Activated CD4-positive, alpha-beta T cell treated with anti-CD3 and anti-CD28 coated beads for 24 hours (primary cell): ENCODE measurements at places on chromosomes 4 and X.

- DNase-seq, result no peak
Measured at GRCh38 chr4:79272761-79273160, 53.1 kb downstream of the NAA11 start.

GRCh38 chr4:52157641-52158316 lies 106.7 kb downstream of the SPATA18 start:
- DNase-seq, result no peak

- DNase-seq, result no peak
Measured at GRCh38 chr4:47669946-47670345, 167.9 kb downstream of the CORIN start.

GRCh38 chrX:134236626-134237614 lies at the start of gene CCDC160:
TSS of gene CCDC160 (plus strand) at chrX:134237182. CDS start at chrX:134244801, 7,619 bp downstream.
- no peak for DNase-seq

DNA sequence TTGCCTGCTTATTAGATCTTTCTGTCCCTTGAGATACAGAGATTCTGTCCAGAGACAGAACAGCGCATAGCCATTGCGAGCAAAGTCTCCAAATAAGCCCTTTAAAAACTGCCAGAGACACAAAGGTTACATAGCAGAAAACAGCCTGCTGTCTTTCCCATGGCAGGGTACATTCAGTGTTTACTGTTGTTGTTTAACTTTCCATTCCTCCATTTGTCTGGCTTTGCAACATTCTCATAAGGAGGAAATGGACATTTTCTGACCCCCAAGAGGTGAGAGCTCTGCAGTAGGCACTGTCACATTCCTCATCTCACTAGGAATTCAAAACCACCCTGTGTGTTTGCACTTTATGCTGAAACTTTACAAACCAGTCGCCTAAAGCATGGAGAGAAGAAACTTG lies 48.3 kb downstream of the PDE5A start:
- DNase-seq, result no peak

- no peak for DNase-seq
Measured at GRCh38 chr4:129014566-129015509, 78.5 kb downstream of the SCLT1 start.

GRCh38 chr4:6607368-6608055 lies 32.5 kb downstream of the MAN2B2 start:
- DNase-seq, result no peak

DNA sequence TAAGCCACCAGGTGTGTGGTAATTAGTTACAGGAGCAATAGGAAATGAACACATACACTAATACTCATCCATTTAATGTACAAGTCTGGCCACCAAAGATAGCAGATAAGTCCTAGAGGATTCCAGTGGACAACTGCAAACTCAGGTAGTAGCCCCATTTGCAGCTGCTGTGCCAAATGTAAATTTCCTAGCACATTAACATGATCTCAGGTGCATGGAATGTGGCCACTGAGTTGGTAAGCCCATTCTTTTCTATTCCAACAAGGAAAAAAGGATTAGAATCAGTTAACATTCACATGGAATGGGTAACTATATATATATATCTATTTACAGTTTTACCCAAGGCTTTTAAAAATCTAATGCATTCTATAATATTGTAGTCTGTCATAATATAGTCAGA lies 23.3 kb upstream of the FRAS1 start:
- no peak for DNase-seq
